ENCODE measurements at places on chromosomes 3 and 15.

GRCh38 chr3:100277255-100277800, 16.5 kb downstream of the TBC1D23 start:
- DNase-seq = no peak

DNA sequence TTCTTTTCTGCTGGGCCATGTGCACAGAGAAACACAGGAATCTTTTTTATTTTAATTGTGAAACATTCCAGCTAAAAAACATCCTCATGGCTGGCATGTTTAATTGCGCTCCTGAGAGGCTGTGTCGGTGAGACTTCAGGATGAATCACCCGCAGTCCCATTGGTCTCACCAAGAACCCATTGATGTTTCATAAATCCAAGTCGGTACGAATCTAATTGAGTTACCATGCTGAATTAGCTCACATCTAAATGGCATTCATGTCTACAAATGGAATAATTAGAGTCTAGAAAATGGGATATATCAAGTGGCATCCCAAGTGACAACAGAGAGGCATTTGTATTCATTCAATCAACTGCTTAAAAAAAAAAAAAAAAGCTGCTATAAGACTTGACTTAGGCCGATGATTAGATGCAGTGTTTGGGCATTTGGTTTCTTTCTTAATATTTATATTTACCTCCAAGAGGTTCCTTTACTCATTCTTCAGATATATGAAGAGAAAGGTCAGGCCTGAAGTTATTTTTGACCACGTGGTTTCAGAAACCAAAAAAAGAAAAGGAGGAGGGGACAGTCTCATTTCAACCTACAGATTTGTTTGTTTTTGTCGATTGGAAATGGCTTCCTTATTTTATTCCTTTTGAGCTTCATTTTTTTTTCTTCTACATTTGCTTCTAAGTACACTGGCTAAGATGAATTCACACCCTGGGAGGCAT, 79.1 kb upstream of the FOXB1 start:
- no peak for DNase-seq

GRCh38 chr3:66656609-66657008, 155.8 kb upstream of the LRIG1 start:
- no peak for DNase-seq

DNA sequence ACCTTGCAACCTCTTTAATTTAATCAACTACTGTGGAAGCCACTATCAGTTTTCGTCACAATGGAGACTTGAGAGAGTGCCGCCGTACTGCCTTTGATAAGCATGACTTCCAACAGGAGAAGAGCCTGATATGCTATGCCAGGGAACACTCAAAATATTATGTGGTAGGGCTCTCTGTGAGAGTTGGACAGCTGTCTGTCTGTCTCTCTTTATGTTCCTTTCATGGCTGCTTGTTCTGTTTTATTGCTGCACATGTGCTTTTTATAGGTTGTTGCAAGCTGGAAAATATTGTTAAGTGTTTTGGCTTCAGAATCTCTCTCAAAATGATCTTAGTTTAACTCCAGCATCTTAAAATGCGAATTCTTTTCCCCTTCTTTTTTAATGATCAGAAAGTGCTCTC, 249.4 kb upstream of the RARB start:
- no peak for DNase-seq

DNA sequence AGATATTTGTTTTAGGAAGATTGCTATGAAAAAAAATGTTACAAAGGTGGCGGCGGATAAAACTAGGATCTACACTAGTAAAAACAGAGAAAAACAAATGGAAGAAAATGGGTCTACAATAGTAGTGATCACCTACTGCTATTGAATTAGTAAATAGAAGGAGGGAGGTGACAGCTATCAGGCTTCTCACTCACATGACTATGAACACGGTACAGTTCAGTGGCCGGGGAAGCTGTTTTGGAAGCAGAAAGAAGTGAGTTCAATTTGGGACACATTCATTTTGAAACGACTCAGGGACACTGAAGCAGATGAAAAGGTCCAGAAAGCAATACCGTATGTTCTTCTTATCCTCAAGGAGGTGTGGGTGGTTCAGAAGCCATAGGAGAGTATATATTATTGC, 138.3 kb downstream of the GSK3B start:
- no peak for DNase-seq
